8988T (cell line): ENCODE measurements at places on chromosomes 6 and 20.

DNA sequence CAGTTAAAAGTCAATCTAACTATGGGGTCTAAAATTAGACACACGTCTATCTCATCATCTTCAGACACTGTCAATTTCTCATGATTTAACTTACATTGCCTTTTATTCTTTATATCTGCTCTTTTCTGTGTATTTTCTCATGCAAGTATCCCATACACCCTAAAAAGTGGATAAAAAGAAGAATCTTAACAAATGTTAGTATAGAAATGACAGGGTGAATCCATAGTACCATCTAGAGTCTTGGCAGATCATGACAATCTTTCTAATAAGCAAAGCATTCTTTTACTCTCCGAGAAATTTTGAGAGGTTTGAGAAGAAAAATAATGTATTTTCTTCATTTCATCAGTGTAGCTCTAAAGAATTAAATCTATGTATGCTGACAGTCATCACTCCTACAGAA, 382.7 kb downstream of the C6orf118 start:
- no peak for DNase-seq

DNA sequence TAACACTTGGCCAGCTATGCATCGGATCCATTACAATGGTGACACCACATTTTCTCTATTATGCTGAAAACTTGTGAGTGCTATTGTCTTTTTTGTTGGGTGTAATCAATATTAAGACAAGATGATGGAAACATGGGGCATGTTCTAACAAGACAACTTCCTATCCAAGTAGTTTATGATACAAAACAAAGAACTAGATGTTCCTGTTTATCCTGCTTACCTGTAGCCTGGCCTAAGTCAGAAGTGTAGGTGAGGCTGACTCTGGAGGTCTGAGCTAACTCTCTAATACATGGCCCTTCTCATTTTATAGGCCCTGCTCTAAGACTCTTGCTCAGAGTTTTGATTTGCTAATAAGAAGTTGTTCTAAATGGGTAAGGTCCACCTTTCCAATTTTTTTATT, 242.4 kb upstream of the STXBP5 start:
- DNase-seq = no peak

GRCh38 chr6:115945306-115945705, 115.4 kb downstream of the FRK start:
- DNase-seq = no peak

- DNase-seq = no peak
These were observed 257.9 kb downstream of the CDH26 start for GRCh38 chr20:60215816-60216730.

GRCh38 chr20:61776491-61777075, 289.1 kb downstream of the TAF4 start:
- no peak for DNase-seq

DNA sequence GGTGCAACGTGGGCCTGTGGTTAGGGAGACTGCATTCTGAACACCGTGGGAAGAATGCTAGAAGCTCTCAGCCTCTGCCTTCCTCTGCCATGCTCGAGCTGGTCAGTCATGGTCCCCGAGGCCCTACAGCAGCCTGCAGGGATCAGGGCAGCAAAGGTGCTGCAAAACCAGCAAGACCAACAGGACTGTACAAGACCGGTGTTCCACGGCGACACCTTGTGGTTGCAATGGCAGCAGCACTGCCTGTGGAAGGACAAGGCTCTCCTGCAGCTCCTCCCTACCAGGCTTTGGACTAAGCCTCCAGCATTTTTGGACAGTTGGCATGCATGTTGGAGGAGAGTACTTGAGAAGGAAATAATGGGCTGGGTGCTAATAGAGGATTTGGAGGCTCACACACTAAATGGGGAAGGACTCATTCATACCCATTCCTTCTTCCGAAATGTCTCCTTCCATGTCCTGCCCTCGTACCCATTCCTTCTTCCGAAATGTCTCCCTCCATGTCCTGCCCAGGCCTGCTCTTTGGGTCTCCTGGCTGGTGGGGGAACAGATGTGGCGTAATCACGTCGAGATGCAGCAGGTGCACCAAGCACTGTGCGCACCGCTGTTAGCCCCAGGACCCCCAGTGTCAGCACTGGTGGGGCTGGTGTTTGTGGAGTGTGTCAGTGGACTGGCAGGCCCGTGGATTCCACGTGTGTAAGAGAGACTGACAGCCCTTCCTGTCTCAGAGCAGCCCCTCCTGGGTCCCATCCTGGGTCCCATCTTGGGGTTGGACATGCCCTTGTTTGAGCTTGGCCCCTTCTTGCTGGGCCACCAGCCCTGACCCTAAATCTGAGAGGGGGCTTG, 18.6 kb upstream of the MYT1 start:
- DNase-seq = no peak
